ENCODE measurements at places on chromosomes 3 and 15.

GRCh38 chr3:31926543-31926942 is 54.5 kb downstream of the OSBPL10 start:
- DNase-seq = no peak

DNA sequence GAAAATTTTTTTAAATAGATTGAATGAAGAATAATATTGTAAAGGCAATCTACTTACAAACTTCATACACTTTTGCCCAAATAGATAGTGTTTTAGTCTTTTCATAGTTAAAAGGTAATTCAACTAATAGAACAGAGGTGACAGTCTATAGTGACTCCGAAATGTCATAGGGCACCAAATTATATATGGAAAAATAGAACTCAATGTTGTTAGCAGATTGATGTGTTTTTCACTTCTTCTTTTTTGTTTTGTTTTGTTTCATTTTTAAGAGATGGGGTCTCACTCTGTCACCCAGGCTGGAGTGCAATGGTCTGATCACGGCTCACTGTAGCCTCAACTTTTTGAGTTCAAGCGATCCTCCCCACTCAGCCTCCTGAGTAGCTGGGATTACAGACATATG is 721 bp downstream of the CSTA start:
- no peak for DNase-seq

GRCh38 chr3:29203851-29204250 is 77.0 kb upstream of the RBMS3 start:
- no peak for DNase-seq

- DNase-seq = no peak
These were observed 746 bp upstream of the CD80 start for GRCh38 chr3:119560160-119560559.

GRCh38 chr15:48325400-48325799 is 5.8 kb upstream of the DUT start:
- DNase-seq = no peak

GRCh38 chr15:95646484-95647273 is 683.8 kb upstream of the NR2F2 start:
- DNase-seq = no peak

DNA sequence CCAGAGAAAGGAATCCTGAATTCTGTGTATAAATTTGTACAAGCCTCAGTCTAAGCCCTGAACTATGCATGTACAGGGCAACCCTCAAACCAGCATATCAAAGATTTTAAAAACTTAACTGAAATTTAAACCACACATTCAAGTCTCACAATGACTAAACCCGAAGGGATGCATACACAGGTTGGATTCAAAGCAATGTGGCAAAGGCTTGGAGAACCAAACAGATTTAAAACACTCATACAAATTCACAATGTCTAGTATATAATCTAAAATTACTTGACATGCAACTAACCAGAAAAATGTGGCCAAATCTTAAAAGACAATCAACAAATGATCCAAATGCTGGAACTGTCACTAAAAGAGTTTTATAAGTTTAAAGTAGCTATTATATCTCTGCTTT is 36.4 kb downstream of the CEP152 start:
- DNase-seq = no peak

DNA sequence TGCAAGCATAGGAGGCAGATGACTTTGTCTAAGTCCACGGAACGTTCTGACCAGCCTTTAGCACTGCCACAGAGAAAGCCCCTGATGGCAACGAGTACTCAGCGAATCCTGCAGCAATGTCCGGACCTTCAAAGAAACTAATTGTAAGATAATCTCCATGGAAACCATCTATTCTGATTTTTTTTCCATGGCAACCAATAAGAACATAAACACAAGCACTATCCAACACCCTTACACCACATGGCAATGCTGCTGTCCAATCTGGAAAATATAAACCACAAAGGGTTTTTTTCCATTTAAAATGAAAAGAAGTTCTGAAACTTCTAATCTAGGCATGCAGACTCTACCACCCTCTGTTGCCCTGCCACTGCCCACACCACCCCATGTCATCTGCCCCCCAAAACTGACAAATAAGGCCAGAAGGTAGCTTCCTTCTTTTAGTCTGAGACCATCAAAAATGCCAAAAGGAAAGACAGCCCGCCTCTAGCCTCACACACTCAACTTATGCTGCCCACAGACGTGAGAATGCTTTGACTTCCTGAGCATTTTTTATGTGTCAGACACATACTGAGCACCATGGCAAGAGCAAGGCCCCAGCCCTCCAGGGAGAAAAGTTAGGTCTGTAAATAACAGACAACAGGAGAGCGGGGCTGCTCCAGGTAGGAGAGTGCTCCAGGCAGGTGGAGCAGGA is 44.5 kb downstream of the POC1A start:
- no peak for DNase-seq

- DNase-seq = no peak
These were observed 118.8 kb downstream of the SST start for GRCh38 chr3:187551416-187551815.

- DNase-seq = no peak
These were observed 15.3 kb upstream of the ABHD17C start for GRCh38 chr15:80679804-80680175.

DNA sequence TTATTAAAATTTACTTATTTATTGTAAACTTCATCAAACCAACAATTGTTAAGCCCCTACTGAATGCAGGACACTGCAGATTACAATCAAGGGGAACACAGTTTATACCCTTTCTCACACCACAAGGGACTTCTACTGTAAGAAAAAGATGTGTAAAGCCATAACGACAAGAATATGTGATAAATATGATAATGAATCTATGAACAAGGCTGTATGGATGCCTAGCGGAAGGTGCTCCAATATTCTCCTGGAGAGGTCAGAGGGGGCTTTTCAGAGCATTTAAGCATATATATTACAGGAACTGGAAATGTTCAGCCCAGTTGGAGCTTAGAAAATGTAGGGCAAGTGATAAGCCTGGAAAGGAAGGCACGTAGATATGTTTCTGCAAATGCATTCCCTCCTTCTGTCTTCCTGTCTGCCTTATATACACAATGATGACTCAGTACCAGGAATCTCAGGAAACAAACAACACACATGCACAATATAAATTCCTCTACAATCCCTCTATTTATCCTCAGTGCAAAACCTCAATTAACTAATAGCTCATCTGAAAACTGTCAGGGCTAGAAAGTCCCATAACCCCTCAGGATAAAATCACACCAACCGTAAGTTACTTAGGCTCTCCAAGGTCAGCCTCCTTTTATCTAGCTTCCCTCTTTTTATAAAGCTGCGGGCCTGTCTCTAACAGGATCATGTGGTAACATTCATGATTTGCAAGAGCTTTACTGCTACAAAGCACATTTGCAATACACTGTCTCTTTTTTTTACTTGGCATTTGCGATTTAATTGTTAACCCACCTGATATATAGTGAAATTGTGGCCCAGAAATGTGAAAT is 393.1 kb downstream of the LPP start:
- DNase-seq = no peak

DNA sequence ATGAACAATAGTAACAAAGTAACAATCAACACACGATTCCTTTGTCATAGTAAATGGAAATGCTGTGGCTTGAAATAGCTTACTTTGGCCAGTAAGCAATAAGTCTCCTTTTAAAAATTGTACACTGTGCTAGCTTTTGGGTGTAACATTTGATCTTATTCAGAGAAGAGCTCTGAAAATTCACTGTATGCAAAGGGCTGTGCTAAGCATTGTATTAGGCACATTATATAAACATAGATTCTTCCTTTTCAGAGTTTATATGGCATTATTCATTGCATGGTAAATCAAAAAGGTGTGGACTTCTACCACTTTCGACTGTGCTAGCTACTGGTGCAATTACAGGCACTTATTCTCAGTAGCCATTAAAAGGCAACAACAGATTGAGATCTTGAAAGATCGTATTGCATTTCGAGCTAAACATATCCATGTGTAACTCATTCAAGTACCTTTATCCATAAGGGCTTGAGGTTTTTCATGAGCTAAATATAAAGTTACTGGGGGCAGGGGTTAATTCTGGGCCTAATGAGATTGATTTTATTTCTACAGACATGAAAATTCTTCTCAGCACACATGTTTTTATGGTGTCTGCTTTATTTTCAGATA is 246.8 kb downstream of the NR1D2 start:
- no peak for DNase-seq

- DNase-seq = no peak
These were observed 15.2 kb upstream of the ITGA11 start for GRCh38 chr15:68447209-68447608.

- no peak for DNase-seq
These were observed 27.2 kb downstream of the AKAP13 start for GRCh38 chr15:85407421-85408269.

All from stimulated activated CD8-positive, alpha-beta memory T cell treated with anti-CD3 and anti-CD28 coated beads, Interleukin-7, amount 100 ng/mL, for 1 hour (primary cell).